ENCODE measurements at places on chromosomes 5 and 9. TPM values are rescaled to one million over a fixed set of nuclear protein-coding genes. Genes with fewer than 3 reads are reported as not detected.

DNA sequence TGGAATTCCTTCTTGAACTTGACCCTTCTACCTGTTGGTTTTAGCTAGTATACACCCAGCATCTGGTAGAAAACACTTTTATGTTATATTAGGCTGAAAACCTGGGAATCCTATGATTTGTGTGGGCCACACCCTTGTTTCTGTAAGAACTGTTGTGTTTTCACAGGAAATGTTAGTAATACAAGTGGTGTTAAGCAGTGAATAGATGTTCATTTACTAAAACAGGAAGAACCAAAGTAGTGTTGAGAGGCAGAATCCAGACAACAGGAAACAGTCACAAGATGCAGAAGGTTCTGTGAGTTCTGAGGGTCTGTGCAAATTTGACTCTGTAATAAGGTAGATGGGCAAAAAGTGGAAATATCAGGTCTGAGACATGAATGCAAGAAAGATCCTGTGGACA is 73.0 kb upstream of the RAI14 start:
- peak; percentile 19 for DNase-seq

DNA sequence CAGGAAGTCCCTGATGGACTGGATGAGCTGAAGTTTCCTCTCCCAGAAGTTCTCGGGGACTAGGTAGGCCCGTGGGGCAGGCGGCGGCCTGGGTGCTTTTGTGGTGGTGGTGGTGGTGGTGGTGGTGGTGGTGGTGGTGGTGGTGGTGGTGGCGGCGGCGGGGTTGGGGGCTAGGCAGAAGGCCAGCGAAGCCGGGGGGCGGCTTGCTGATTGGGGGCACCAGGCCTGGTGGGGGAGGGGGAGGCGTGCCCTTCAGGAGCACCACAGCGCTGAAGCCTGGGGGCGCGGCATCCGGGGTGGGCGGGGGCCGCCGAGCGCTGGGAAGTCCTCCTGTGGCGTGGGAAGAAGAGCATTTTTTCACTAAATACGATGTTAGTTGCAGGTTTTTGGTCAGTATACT is 26.9 kb downstream of the SPATA31C1 start:
- DNase-seq, result no peak

DNA sequence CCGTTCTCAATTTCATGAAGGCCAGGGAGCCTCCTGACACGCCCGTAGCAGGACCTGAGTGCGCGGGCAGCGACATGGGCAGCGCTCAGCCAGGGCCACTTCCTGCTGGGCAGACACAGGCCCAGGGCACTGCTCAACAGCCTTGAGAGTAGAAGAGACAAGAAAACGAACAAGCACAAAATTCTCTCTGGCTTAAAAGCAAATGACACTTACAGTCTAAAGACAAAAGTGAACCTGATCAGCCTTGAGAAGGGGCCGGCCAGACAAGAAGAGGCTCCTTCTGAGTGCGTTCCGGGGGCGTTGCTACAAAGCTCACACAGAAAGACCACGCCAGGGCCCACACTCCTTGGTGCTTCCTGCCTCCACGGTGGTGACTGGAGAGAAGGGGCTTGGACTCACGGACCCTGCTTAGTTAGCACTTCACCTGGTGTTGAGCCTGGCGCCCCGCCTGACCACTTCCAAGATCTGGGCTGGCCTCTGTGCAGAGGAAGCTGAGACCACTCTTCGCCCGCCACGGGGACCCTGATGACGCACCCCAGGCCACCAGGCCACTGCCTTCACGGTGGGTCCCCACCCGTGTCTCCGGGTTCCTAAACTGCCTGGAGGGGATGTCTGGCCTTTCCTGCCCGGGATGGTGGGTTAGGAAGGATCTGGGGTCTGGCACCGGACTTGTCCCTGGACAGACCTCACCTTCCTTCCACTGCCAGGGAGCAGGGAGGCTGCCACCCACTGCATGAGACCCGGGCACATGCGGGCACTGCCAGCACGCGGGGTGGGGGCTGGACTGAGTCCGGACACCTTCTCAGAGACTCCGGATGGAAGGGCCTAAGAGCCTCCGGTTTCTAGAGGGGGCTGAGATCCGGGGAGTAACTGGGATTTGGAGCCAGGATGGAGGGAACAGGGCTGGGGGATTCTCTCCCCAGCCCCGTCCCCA is 1.3 kb downstream of the SLC12A7 start:
- DNase-seq, result peak; percentile 24

GRCh38 chr9:15944341-15944740 is 391.5 kb downstream of the CCDC171 start:
- DNase-seq, result no peak

GRIA1 gene
- 0.11 TPM for total RNA-seq

VAV2 gene
- total RNA-seq, result 9.0 TPM

ADAM19 gene
- 20.5 TPM for total RNA-seq
